Renal cortical epithelial cell (primary cell): ENCODE measurements at places on chromosomes 7 and 10. TPM values are rescaled to one million over a fixed set of nuclear protein-coding genes. Genes with fewer than 3 reads are reported as not detected.

GRCh38 chr10:94083662-94084265, 90.0 kb downstream of the PLCE1 start:
- DNase-seq, result no peak

- DNase-seq, result no peak
Measured at GRCh38 chr7:140300243-140301136, 97.8 kb downstream of the SLC37A3 start.

DNA sequence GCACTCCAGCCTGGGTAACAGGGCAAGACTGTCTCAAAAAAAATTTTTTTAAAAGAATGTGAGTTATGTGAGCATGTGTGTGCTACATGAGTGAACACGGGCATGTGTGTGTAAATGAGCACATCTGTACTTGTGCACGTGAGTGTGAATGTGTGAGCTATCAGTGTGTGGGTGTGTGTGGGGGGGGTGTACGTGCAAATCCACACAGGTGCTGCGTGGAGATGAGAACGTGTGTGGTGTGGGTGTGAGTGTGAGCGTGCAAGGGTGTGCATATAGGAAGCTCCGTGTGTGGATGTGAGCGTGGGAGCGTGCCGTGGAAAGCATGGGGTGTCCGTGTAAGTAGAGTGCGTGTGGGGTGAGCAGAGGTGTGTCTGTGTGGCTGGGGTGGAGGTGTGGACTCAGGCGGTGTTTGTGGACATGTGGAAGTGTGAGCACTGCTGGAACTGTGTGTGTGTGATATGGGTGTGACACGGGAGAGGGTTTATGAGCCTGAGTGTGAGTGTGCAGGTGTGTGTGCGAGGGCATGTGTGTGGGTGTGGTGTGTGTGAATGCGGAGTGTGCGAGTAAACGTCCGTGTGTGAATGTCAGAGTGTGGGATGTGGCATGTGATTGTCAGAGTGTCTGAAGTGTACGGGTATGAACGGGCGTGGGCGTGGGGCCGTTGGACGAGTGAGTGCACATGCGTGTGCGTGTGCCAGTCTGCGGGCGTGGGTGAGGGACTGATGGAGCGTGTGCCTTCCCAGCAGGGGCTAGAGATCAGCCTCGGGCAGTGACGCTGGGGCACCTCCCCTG, 45.9 kb upstream of the TNRC18 start:
- DNase-seq, result no peak

DNA sequence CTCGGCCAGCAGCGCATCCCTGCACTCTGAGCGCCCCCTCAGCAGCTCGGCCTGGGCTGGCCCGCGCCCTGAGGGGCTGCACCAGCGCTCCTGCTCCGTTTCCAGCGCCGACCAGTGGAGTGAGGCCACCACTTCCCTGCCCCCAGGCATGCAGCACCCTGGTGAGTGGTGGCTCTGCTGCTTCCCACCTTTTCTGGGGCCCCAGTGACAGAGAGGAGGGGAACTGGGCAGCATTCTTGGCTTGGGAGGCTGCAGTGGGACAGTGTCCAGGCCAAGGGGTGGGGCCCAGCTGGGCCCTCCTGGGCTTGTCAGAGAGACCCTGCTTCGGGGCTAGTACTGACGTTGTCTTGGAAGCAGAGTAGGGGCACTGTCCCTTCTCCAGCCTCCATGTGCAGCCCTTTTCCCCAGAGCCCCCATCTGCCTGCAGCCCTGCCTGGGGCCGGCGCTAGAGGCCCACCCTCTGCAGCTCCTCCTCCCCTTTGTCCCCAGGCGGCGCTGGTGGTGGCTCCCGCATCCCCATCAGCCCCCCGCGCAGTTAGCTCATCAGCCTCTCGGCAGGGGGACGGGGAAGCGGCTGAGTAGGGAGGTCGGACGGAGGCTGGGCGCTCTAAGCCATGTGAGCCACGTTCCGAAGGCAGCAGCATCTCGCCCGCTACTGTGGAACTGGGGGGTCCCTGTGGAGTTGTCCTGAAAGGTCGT, 29.2 kb downstream of the GBX1 start:
- no peak for DNase-seq

GRCh38 chr10:78712147-78712546, 356.6 kb upstream of the ZMIZ1 start:
- no peak for DNase-seq

DNA sequence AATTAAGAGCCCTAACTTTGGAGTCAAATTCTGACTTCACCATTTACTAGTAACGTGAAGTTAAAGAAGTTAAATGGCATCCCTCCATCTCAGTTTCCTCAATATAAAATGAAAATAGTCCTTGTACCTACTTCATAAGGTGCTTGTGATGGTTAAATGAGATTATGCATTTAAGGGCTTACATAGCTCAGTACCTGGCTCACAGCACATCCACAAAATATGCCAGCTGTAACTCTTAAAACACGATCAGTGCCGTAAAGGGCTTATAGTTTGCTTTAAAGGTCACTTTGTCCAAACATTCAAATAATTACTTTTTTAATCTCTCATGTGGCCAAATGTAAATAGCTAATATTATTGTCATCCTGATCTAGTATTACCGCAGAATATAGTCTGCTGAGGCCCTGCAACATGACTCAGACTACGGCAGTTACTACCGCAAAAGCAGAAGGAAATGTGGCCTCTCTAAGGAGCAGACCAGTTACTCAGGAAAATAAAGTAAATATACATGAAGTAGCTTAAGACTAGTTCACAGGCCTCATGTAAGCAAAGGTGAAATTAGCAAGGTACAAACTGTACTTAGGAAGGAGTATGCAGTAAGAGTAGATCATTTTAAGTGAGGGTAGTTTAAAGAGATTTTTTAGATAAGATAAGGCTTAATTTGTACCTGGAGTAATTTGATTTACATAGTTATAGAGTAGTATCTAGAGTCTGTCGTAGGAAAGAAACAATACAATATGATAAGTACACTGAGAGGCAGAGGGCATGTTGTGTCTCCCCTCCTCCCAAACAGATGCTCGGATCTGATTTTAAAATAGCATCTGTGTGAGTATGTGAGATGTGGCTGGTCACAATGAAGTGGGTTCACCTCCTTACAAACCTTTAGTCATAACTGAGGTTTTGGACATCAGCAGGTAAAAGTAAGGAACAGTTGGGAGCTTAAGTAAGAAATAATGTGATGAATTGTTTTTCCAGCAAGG, 13.1 kb downstream of the CASP2 start:
- DNase-seq, result no peak

DNA sequence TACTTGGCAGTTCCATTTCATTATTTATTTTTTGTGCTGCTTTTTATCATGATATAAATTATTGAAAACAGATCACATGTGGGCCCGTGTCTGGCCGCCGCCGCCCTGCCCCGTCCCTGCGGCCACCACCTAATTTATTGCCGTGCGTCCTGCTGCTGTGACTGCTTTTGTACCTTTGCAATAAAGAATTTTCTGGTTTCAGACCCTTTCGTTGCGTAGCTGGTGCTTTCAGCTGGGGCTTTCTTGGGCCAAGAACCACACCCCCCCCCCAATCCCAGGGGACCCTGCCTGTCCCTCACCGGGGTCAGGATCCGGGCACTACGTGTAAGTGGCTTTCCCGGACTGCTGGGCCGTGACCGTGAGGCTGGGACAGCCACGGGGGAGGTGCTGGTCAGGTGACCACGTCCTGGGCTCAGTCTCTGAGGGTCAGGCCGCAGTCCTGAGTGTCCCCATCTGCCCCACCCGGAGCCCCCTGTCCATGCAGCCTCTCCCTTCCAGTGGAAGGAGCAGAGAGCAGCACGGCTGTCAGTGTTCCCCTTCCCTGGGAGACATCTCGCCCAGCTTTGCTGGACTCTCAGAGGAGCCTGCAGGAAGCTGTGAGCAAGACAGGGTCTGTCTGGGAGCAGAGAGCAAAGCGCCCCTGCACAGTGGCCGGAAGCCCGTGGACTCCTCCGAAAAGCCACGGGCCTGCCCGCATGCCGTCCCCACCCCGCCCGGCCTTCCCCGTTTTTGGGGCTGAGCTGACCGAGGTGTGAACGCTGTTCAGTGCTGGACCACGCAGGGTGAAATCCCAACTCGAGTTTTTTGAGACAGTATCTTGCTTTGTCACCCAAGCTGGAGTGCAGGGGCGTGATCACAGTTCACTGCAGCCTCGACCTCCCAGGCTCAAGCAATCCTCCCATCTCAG, 12.6 kb downstream of the MAFK start:
- no peak for DNase-seq

DNA sequence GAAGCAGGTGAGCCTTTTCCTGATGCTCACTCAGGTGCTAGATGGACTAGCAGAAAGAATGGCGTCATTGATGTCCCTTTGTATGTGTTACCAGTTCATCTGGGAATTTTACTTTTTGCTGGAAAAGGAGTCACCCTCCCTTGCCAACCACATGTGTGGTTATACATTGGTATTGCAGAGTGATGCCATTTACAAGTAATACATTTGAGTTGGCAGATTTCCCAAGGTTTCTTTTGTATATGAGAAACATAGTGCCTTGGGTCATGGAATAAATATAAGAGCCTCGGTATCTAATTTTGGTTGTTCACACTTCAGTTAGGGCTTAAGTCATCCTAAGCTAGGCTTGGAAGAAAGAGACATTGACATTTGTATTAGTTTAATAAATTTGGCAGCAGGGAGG, 10.4 kb upstream of the ATXN7L1 start:
- DNase-seq, result no peak

DNA sequence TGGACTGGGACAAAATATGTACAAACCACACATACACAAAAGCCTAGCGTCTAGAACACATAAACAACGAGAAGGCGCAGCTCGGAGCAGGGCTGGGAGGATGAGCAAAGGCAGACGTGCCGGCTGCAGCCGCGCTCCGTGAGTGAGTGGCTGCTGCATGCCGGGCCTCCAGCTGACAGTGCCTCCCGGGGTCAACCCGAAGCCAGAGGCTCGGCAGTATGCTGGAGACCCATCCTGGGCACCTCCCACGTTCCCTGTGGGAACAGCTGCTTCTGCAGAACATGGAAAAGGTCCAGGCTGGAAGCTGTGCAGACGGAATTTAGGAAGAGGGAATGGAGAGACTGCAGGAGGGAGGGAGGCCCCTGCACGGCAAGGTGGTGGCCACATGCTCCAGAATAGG, 3.6 kb upstream of the GPR146 start:
- no peak for DNase-seq

DNA sequence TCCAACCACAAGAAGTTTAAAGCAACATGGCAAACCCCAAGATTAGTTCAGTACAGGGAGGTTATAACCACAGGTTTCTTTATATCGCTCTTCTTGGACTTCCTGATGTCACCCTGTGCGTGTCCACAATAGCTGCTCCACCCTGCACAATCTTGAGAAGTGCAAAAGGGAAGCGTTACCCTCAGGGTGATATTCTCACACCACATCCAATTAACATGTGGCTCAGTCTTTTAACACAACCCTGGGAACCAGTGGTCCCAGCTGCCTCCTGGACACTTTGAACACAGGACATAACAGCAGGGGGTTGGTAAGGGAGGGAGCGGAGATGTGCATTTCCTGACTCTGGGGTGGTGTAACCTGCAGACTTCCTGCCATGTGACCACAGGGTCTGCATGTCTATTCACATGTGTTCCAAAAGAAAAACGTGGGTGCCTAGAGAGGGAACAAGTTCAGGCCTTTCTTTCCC, 64.6 kb downstream of the GSAP start:
- DNase-seq, result no peak

Gene KLLN
- total RNA-seq, result 1.1 TPM in 1 of 2 replicates, not detected in the other

Gene IL2RA
- total RNA-seq, result not detected in 2 replicates

Gene PRKAG2
- total RNA-seq, result 45.0 and 45.5 TPM in 2 replicates

Gene GIMAP2
- total RNA-seq, result 0.85 and 1.2 TPM in 2 replicates

Gene TSPAN33
- 12.0 and 22.7 TPM in 2 replicates for total RNA-seq
